ENCODE measurements at places on chromosomes 2 and 18. TPM values are rescaled to one million over a fixed set of nuclear protein-coding genes. Genes with fewer than 3 reads are reported as not detected.

The DNMT3A gene
- total RNA-seq: 8.1 TPM

DNA sequence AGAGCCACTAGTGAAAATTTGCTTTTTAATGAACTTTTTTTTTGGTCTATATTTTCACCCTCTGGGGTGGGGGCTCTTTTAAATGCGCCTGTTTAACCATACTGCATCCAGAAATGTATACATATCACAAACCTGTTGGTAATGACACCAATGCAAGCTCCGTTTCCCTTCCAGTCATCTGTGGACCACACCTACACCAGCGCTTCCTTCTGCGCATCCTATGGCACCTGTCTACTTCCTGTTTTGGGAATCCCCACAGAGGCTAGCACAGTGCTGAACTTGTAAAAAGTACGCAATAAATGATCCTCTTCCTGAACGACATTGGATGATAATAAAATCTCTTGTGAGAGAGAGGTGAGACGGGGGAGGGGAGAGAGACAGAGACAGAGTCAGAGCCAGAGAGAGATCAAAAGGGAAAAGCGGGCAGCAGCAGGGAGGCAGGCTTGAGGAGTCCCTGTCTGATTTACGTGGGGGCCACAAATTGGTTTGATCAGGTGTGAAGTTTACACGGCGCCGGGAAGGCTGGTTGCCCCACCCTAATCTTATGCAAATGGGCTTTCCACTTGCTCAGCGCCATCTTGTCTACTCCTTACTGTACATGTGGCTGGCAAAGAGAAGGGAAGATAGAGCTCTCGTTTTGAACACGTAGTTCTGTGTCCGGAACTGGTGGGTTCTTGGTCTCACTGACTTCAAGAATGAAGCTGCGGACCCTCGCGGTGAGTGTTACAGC, 38.1 kb upstream of the SLC38A11 start:
- DNase-seq: no peak
- no peaks in the 10 kb centered on the region for H3K36me3 ChIP-seq
- no peaks in the 10 kb centered on the region for H3K4me1 ChIP-seq
- H3K4me3 ChIP-seq: no peak overlapping the region

GRCh38 chr2:208315081-208315788, 49.2 kb downstream of the PIKFYVE start:
- H3K27me3 ChIP-seq: no peaks in the 10 kb centered on the region
- no peak overlapping the region for H3K4me3 ChIP-seq
- H3K36me3 ChIP-seq: peaks cover 17% of the 10 kb centered on the region
- no peaks in the 10 kb centered on the region for H3K4me1 ChIP-seq

The EN1 gene
- total RNA-seq: not detected

GRCh38 chr2:241286348-241287090, 29.0 kb downstream of the HDLBP start:
- no peak overlapping the region for H3K4me3 ChIP-seq
- peak; percentile 16 for DNase-seq
- no peaks in the 10 kb centered on the region for H3K36me3 ChIP-seq
- no peak overlapping the region for H3K27ac ChIP-seq
- H3K27me3 ChIP-seq: no peaks in the 10 kb centered on the region

DNA sequence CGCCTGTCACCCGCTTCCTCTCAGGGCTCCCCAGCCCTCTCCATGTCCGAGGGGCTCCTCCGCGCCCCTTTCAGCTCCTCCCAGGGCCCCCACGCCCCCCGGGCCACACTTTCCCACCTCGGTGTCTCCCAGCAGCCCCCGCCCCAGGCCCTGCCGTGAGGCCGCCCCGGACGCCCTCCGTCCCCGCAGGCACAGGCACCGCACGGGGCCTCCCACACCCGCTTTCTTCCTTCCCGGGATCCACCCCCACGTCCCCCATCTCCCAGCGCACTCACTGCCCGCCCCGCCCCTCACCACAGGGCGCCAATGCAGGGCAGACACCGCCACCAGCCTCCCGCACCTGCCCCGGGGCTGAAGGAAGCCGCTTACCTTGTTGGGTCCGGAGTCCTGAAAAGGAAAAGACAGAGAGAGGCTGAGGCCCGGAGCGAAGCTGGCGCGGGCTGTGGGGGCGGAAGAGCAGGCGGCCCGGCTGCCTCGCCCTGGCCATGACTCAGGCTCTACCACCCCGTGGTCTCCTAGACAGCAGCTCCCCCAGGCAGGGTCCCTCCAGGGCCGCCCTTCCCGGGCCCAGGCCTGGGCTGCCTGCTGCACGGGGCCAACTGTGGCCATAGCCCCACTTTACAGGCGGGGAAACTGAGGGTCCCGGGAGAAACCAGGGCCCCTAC, 37.7 kb downstream of the KIF1A start:
- H3K36me3 ChIP-seq: no peaks in the 10 kb centered on the region
- no peak for DNase-seq
- no peak overlapping the region for H3K4me3 ChIP-seq
- no peaks in the 10 kb centered on the region for H3K27me3 ChIP-seq
- no peak overlapping the region for H3K27ac ChIP-seq
- no peaks in the 10 kb centered on the region for H3K4me1 ChIP-seq

- no peak overlapping the region for H3K27ac ChIP-seq
- H3K27me3 ChIP-seq: no peaks in the 10 kb centered on the region
- H3K36me3 ChIP-seq: no peaks in the 10 kb centered on the region
- no peak for DNase-seq
- H3K4me3 ChIP-seq: no peak overlapping the region
Measured at GRCh38 chr18:9091066-9091476, 11.4 kb upstream of the NDUFV2 start.

The SNED1 gene
- total RNA-seq: 16.4 TPM

- no peaks in the 10 kb centered on the region for H3K27me3 ChIP-seq
- no peak overlapping the region for H3K4me3 ChIP-seq
- DNase-seq: no peak
- H3K4me1 ChIP-seq: no peaks in the 10 kb centered on the region
Measured at GRCh38 chr2:162297925-162298552, 20.4 kb downstream of the IFIH1 start.

DNA sequence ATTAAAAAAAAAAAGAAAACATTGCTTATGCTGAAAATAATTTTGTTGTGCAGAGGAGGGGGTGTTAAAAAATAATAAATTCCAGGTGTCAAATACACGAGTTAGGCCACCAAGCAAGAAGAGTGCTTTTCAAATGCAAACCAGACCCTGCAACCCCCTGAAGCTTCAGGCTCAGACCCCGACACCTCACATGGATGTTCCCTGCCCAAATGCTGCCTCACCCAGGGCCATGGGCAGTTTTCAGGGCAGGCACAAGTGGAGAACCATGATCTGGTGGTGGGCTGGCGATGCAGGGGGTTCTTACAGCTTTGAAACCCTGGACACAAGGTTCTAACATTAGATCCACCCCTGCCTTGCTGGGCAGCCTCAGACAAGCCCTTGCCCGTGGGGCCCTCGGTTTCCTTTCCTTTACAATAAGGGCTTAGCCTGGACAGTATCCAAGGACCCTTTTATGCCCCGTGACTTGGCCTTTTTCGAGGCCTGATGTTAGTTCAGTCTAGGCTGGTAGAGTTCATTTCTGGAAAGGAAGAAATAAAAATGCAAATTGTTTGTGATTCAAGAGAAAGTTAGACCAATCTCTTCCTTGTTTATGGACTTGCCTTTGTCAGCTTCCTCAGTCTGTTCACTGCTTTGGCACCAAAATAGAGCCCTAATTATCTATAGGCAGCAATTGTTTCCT, 168.7 kb downstream of the DDX1 start:
- H3K36me3 ChIP-seq: no peaks in the 10 kb centered on the region
- H3K27me3 ChIP-seq: no peaks in the 10 kb centered on the region
- no peak overlapping the region for H3K4me3 ChIP-seq

GRCh38 chr18:29171892-29172755, 995.2 kb upstream of the CDH2 start:
- H3K36me3 ChIP-seq: no peaks in the 10 kb centered on the region
- DNase-seq: no peak
- H3K27me3 ChIP-seq: no peaks in the 10 kb centered on the region

DNA sequence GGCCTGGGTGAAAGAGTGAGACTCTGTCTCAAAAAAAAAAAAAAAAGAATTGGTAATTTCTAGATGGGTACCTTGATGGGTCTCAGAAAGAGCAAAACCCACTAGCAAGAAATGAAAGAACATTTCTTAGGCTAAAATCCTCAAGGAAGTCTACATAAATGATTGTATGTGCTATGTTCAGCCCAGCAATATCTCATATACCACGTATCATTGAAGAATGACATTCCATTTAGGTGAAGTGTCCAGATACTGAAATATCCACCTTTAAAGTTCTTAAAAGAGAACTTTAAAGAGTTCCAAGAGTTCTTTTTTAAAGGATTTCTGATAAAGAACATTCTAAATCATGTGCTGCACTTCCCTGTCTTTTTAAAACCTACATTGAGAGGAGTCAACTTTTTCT, 19.2 kb downstream of the NRP2 start:
- no peaks in the 10 kb centered on the region for H3K36me3 ChIP-seq
- DNase-seq: no peak
- H3K4me3 ChIP-seq: no peak overlapping the region
- H3K27ac ChIP-seq: peak overlapping the region; percentile 41

DNA sequence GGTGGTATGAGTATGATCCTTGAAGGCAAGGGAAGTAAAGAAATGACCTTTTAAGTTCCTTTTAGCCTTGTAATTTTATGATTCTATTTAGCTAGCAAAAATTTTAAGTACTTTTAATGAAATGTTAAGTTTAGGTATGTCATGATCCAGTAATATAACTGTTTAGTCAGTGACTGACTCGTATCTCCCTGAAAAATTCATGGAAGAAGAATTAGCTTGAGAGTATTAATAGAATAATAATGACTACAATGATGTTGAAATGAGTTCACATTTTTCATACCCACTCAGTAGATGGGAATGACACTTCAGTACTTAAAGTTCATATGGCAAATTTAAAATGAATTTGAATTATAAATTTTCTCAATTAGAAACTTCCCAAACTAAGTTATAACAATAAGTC, 14.6 kb downstream of the RAB3GAP1 start:
- peak overlapping the region; percentile 7 for H3K27ac ChIP-seq
- H3K4me3 ChIP-seq: no peak overlapping the region
- H3K4me1 ChIP-seq: peaks cover 11% of the 10 kb centered on the region
- no peak for DNase-seq

DNA sequence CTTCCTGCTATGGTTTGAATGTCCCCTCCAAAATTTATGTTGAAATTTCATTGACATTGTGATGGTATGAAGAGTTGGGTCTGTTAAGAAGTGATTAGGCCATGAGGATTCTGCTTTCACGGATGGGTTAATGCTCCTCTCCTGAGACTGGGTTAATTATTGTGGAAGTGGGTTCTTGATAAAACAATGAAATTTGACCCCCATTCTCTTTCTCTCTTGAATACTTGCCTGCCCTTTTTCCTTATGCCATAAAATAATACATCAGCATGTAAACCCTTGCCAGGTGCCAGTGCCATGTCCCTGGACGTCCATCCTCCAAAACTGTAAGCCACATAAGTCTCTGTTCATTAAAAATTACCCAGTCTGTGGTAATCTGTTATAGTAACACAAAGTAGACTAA, 352.8 kb downstream of the LRRTM4 start:
- DNase-seq: no peak
- H3K4me3 ChIP-seq: no peak overlapping the region
- no peaks in the 10 kb centered on the region for H3K36me3 ChIP-seq
- H3K27ac ChIP-seq: no peak overlapping the region

DNA sequence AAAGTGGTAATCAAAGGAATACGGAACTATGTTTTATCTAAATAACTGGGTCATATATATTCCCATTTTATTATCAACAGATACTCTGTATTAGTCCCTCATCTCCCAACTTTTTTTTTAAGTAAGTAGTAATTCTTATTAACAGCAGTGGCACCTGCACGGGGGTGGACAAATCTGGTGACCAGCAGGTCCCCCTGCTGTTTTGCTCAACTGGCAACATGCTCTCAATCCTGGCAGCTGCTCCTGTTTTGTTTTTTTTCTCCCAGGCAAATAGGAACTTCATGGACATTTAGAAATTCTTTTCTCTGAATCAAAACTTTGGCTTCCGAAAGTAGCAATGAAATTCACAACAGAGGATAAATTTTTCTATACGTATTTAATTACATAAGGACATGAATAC, 193.5 kb downstream of the SS18 start:
- no peak overlapping the region for H3K4me3 ChIP-seq
- no peak overlapping the region for H3K27ac ChIP-seq
- H3K27me3 ChIP-seq: no peaks in the 10 kb centered on the region
- DNase-seq: no peak

DNA sequence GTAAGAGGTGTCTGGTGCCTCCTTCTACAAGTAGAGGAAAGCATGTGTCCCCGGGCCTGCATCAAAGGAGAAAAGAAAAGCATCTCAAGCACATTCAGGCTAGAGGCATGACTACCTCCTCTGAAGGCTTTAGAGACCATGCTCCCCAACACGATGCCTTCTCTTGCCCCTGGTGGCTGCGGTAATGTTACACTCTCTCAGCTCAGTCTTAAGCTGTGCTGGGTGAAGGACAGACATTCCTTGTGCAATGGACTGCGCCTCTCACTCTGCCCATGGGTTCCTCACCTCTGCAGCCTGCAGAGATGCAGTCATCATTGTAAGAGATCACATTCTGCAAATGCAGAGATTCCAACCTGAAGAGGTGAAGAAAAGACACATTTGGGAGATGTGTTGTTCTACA, 148.2 kb upstream of the HNRNPA3 start:
- H3K27ac ChIP-seq: no peak overlapping the region
- no peaks in the 10 kb centered on the region for H3K27me3 ChIP-seq
- H3K4me3 ChIP-seq: no peak overlapping the region
- H3K4me1 ChIP-seq: no peaks in the 10 kb centered on the region

The TMEM37 gene
- total RNA-seq: 5.4 TPM

GRCh38 chr2:2938481-2938880, 439.1 kb downstream of the EIPR1 start:
- DNase-seq: no peak
- H3K27ac ChIP-seq: no peak overlapping the region
- H3K36me3 ChIP-seq: no peaks in the 10 kb centered on the region
- no peaks in the 10 kb centered on the region for H3K4me1 ChIP-seq
- H3K27me3 ChIP-seq: no peaks in the 10 kb centered on the region

The SULT1C2 gene
- total RNA-seq: 1.9 TPM

GRCh38 chr2:152611458-152612231, 105.6 kb downstream of the PRPF40A start:
- no peaks in the 10 kb centered on the region for H3K27me3 ChIP-seq
- H3K36me3 ChIP-seq: no peaks in the 10 kb centered on the region
- DNase-seq: peak; percentile 77
- no peaks in the 10 kb centered on the region for H3K4me1 ChIP-seq
- H3K27ac ChIP-seq: peak overlapping the region; percentile 66
- no peak overlapping the region for H3K4me3 ChIP-seq

- H3K4me3 ChIP-seq: no peak overlapping the region
- DNase-seq: no peak
- no peaks in the 10 kb centered on the region for H3K4me1 ChIP-seq
- H3K27me3 ChIP-seq: no peaks in the 10 kb centered on the region
- no peak overlapping the region for H3K27ac ChIP-seq
Measured at GRCh38 chr18:1906421-1906820, 664.9 kb downstream of the METTL4 start.

The IL37 gene
- total RNA-seq: not detected

- H3K27me3 ChIP-seq: no peaks in the 10 kb centered on the region
- H3K36me3 ChIP-seq: peaks cover 32% of the 10 kb centered on the region
- H3K4me1 ChIP-seq: no peaks in the 10 kb centered on the region
- no peak for DNase-seq
- H3K4me3 ChIP-seq: no peak overlapping the region
- H3K27ac ChIP-seq: no peak overlapping the region
Measured at GRCh38 chr2:179965291-179966258, 41.5 kb downstream of the CWC22 start.

The CCDC141 gene
- total RNA-seq: 146 TPM

GRCh38 chr2:42930025-42930581, 137.7 kb upstream of the HAAO start:
- H3K4me1 ChIP-seq: no peaks in the 10 kb centered on the region
- H3K36me3 ChIP-seq: no peaks in the 10 kb centered on the region
- no peak for DNase-seq
- peak overlapping the region; percentile 82 for H3K27ac ChIP-seq
- no peaks in the 10 kb centered on the region for H3K27me3 ChIP-seq

GRCh38 chr18:44826418-44827259, 146.0 kb downstream of the SETBP1 start:
- H3K27ac ChIP-seq: peak overlapping the region; percentile 53
- H3K27me3 ChIP-seq: no peaks in the 10 kb centered on the region
- no peaks in the 10 kb centered on the region for H3K36me3 ChIP-seq
- no peaks in the 10 kb centered on the region for H3K4me1 ChIP-seq
